ENCODE measurements at places on chromosomes 7 and 10. TPM values are rescaled to one million over a fixed set of nuclear protein-coding genes. Genes with fewer than 3 reads are reported as not detected.

HPS1 gene
- total RNA-seq = 31.9 TPM

C7orf33 gene
- not detected for total RNA-seq

UPP1 gene
- total RNA-seq = 19.8 TPM

OR6V1 gene
- not detected for total RNA-seq

GRCh38 chr10:129645487-129645886 is 178.4 kb downstream of the MGMT start:
- DNase-seq = no peak

GRCh38 chr7:132498319-132498718 is 78.0 kb downstream of the PLXNA4 start:
- no peak for DNase-seq

GRCh38 chr10:114911052-114911711 is 26.8 kb upstream of the TRUB1 start:
- DNase-seq = no peak

GRCh38 chr10:11528286-11528685 is 83.2 kb downstream of the USP6NL start:
- DNase-seq = no peak

DNA sequence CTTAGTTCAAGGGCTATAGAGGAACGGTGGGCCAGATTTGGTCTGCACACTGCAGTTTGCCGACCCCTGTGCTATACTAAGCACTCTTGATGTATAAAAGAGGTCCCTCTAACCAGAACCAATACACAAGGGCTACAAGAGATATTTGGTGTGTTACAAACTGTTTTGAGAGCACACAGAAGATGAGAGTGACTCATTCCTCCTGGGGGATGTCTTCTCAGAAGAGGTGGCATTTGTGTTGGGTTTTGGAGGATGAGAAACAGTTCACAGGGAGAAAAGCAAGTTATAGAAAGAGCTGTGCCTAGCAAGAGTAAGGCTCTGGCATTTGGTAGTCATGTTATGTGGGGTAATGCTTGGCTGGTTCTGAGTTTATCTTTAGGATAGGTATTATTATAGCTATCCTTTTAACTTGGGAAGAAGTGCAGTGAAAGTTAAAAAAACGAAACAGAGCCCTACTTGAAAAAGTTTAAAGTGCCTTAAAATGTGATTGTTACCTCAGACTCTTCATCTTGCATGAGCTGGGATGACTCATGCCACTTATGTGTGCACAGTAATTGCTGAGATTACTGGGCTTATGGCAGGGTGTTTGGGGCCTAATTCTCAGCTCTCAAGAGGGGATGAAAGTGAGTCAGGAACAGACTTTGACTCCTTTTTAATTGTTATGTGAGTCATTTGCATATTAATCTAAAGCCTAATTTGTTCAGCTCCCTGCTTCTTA is 160.4 kb downstream of the KIF20B start:
- DNase-seq = no peak

GRCh38 chr7:136530831-136531230 is 337.6 kb upstream of the CHRM2 start:
- DNase-seq = no peak

GRCh38 chr10:33137356-33138005 is 179.5 kb upstream of the ITGB1 start:
- DNase-seq = no peak

GRCh38 chr7:44057849-44058758 is 7.3 kb downstream of the PGAM2 start:
- peak; percentile 8 for DNase-seq

DNA sequence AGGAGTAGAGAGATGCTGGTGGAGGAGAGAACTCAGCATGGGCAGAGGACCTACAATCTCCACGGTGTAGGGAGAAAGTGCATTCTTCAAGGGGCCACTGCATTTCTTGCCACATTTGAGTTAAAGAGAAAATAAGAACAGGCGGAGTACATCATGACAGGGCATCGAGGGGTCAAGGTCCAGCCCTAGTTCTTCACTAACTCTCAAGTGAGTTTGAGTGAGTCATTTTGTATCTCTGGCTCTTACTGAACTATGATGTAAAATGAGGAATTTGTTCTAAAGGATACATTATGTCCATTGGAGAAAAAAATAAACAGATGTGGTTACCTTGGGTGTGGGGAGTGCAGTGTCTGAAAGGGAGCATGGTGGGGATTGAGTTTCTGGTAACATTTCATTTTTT is 182.9 kb downstream of the XPNPEP1 start:
- DNase-seq = no peak

DNA sequence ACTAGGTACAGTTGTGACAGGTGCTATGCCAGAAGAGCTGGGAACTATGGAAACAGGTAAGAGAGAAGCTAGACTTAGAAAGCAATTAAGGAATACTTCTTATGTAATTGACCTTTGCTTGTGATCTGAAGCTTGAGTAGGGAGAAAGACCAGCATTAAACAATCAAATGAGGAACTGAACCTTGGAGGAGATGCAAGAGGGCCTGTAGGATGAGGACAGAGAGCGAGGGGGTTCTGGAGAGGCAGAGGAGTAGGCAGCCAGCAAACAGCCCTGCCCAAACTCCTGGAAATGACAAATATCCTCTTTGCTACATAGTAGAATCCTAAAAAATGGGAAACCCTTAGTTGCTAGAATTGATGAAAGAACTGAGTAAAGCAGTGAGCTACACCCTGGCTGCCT is 41.6 kb upstream of the FAM204A start:
- no peak for DNase-seq

- DNase-seq = no peak
These were observed 191.9 kb downstream of the MDFIC start for GRCh38 chr7:115113776-115114175.

DNA sequence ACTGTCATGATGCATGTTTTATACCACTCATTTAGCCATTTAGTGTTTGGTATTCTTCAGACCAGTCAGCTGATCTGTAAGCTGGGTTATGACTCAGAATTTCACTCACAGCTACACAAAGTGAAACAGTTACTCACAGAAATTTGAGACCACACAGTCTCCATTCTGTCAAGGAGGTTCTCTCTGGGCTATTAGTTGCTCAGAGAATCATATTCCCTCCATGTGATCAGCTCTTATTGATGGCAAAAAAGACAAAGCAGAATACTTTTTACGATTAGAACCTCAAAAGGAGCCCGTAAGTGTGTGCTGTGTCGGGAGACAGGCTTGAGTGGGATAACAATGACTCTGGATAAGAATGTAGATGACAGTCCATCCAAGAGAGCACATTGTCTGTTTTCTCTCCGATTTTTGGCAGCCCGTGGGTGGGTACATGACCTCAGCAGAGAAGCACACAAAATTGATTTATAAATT is 277.6 kb upstream of the SORCS1 start:
- DNase-seq = no peak

DNA sequence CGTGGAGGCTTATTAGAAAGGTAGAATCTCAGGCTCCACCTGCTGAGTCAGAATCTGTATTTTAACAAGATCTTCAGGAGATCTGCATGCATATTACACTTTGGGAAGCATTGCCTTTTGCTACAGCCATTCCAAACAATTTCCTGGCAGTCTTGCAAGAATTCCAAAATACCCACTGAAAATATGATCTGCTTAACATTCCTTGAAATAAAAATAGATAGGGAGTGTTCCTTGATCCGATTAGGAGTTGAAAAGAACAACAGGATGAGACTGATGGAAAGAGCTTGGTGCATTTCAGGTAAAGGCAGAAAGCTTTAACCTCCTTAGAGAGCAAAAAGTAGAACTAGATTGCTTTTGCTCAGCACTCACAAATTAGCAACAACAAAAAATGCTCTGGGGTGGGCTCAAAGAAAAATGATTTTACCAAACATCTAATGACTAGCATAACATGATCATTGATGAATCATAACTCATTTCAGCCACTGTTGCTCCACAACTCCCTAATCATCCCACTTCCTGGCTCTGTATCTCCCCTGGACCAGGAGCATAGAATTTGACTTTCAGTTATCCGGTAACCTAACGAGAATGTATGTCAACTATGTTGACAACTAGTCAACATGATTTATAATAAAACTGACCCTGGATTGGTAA is 115.2 kb downstream of the RNLS start:
- no peak for DNase-seq

- DNase-seq = no peak
These were observed 4.7 kb downstream of the MYL10 start for GRCh38 chr7:101624246-101625001.

GRCh38 chr7:87148332-87148955 is 3.8 kb upstream of the DMTF1 start:
- no peak for DNase-seq

GRCh38 chr10:116080553-116080952 is 192.5 kb downstream of the GFRA1 start:
- DNase-seq = no peak

DNA sequence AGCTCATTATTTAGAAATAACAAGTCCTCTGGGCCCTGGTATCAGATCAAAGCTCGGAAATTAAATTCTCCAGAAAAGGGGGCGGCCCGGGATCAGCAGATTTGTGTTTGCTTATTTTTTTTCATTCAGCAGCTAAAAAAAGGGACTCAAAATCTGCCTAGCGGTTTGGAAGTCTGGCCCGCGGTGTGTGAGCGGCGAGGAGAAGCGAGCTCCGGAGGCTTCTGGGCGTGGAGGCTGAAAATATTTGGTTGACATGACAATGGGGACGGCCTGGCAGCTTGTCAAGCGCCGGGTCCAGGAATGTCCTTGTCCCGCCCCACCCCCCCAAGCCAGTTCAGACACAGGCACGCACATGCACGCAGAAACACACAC is 43.4 kb downstream of the FOXL3 start:
- peak; percentile 82 for DNase-seq

Data from left ventricle myocardium inferior (tissue), 1 donor.